Daoy (cell line): ENCODE measurements at places on chromosomes 5 and 9. TPM values are rescaled to one million over a fixed set of nuclear protein-coding genes. Genes with fewer than 3 reads are reported as not detected.

DNA sequence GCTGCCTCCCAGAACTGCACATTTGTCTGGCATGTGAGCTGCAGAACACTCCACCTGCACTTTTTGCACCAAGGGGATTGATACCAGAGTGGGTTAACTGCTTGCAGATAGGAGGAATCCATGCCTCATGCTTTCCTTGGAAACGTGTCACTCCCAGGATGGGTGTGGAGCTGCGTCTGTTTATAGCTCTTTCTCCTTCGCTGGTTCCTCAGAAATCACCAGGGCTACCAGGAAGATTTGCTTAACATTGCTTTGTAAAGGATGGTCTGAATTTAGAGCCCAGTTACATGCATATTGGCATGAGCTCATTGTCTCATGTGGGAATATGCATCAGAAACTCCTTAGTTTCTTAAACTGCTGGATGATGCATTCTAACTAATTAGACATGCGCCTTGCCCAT is 234.6 kb downstream of the GADD45G start:
- DNase-seq, result no peak

SPRY4 gene
- 3.2 and 3.7 TPM in 2 replicates for total RNA-seq

- DNase-seq, result no peak
Measured at GRCh38 chr5:61348447-61348846, 16.4 kb downstream of the ZSWIM6 start.

GMCL2 gene
- total RNA-seq, result not detected in 2 replicates

- no peak for DNase-seq
Measured at GRCh38 chr5:170636206-170636605, 132.4 kb downstream of the KCNIP1 start.
